ENCODE measurements at places on chromosomes 2 and 18.

DNA sequence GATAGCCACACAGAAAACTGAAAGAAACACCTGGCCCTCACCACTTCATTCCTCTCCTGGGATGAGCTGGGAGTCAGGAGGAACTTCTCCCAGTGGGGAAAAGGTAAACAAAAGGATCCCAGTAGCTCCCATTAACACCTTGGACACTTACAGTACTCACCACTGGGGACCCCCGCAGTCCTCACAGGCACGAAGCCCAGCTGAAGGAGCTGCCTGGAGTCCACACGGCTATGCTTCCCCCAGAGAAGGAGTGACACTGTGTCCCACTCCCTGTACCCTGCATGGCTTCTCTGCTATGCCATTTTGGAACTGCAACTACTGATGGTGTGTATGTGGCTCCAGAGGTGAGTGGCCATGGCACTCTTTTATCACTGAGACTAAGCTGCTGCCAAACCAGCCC, 1565.1 kb downstream of the LRP1B start:
- no peak for DNase-seq

GRCh38 chr2:149320362-149320761, 10.0 kb upstream of the LYPD6 start:
- no peak for DNase-seq

DNA sequence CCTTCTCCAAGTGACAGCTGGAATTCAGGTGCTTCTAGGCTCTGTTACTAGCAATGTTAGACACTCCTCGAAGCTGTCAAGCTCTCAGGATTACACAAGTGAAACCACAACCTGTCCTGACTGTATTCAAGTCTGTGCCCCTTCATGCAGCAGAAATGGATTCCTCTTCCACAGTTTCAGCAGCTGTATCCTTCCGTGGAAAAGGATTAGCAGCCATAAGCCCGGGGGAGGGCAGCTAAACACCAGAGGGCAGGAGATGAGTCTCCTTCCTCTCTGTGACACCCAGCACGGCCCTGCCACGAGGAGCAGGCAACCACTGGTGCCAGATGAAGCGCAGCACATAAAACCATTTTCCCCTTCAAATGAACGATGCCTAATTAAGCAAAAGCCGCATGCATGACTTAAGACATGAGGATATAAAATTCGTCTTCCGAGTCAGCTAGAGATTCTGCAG, 1.2 kb downstream of the ST3GAL5 start:
- DNase-seq, result peak; percentile 80

DNA sequence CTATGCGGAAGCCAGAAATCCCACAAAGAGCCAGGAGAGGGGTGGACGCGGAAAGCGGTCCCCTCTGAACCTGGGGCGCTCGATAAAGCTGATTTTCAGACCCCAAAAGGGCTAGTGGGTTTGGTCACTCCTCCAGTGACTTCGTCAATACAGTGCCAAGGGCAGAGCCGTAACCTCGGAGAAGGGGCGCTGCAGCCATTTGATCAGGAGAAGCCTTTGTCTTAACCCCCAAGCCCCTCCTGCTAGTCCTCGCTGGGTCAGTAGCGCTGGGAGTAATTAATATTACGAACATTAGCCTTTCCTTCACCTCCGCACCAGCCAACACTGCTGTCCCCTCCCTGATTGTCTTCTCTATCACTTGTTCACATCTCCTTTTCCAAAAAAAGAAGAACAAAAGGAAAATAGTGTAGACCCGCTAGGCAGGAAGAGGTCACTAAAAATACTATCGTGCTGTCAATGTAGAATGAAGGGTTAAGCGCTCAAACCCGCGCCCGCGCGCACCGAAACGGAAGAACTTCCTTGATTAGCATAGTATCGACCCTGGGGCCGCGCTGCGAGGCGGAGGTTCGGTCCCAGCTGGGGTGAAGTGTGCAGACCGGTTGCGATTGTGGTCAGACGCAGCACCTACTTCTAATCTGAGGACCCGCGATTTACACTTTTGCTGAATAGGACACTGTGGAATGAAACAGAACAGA, 63.2 kb upstream of the MAPRE2 start:
- DNase-seq, result peak; percentile 35

- DNase-seq, result no peak
Observed at GRCh38 chr2:157076526-157077161, 180.9 kb upstream of the GALNT5 start.

DNA sequence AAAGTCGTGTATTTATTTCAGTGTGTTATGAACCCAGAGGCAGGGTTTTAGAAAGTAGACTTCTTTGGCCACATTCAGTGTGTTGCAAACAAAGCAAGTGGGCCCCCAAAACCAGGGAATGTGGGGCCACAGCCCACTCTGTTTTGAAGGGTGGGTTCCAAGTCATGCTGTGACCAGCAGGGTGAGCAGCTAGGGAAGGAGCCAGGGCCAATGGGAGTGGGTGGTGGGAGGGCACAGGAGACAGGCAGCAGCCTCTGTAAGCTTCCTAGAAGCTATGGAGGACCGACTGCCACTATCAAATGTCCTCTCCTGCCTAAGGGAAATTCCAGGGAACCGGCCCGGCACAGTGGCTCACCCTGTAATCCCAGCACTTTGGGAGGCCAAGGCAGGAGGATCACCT, 50.4 kb upstream of the LYPD1 start:
- no peak for DNase-seq

GRCh38 chr2:23053601-23054000, 331.4 kb upstream of the KLHL29 start:
- DNase-seq, result no peak

DNA sequence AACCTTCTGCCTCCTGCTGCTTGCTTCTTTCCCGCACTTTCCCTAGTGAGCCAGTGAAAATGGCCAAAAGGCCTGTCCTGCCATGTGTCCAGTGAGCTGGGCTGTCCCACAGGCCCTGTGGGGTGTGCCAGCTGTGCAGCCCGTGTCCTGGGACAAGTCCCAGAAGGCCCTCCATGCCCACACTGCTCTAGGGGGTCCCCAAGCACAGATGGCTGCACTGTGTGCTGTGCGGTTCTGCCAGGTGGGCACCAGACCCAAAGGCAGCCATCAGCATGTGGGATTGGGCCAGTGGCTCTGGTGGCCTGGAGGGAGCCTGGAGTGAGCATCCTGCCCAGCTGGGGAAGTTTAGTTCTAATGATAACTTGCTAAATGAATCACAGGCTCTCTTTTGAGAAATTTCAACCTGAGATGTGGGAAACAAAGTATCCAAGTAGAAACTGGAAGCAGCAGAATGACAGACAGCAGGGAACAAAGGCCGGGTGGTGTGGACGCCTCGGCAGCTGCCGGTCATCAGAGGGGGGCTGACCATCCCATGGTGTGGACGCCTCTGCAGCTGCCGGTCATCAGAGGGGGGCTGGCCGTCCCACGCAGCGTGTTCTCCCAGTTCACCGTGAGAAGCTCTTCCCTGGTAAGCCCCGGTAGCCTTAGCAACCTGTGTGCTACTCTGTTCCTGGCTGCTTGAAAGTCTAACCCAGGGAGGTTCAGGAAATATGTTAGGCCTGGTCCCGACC, 9.9 kb upstream of the CNDP2 start:
- DNase-seq, result no peak

- DNase-seq, result peak; percentile 73
Observed at GRCh38 chr2:229370509-229370908, 99.4 kb upstream of the PID1 start.

DNA sequence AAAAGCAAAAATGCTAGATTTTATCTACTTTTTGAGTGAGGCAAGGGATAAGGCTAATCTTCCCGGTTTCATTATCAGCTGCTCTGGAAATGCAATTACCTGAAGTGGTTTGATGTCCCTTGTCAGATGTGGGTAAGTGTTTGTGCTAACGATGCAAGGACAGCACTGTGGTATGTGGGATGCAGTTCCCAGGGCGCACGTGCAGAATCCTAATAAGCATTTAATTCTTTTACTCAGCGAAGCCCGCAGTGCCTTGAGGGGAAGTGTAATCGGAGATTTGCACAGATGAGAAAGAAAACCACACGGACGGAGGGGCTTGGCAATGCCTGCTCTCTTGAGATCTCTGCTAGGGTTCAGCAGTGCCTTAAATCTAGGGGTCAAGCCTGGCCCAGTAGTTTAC, 108.5 kb upstream of the LYPD6 start:
- DNase-seq, result no peak

- DNase-seq, result no peak
Observed at GRCh38 chr2:45329045-45329677, 281.9 kb downstream of the SRBD1 start.

DNA sequence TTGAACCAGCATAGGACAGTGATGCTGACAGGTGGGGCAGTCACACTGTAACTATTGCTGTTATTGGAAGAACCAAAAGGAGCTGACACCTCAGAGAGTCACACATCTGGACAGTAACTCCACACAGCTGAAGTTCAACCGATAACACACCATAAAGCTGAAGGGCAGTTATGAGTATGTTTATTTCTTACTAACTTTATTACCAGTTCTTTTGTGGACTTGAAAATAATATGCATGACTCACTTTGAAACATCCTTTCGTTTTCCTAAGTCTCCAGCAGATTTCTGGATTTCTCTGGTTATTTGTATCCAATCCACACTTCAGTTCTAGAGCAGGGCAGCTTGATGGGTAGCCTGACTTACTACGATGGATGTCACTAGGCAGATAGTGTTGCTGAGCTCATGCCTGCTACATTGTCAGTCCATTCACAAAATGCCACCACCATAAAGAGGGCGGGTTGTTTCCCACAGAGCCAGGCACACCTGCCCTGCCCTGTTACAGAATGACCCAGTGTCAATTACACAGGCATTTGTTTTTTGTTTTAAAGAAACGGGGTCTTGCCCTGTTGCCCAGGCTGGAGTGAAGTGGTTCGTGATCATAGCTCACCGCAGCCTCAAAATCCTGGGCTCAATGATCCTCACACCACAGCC, 8.4 kb upstream of the AGBL5 start:
- no peak for DNase-seq

DNA sequence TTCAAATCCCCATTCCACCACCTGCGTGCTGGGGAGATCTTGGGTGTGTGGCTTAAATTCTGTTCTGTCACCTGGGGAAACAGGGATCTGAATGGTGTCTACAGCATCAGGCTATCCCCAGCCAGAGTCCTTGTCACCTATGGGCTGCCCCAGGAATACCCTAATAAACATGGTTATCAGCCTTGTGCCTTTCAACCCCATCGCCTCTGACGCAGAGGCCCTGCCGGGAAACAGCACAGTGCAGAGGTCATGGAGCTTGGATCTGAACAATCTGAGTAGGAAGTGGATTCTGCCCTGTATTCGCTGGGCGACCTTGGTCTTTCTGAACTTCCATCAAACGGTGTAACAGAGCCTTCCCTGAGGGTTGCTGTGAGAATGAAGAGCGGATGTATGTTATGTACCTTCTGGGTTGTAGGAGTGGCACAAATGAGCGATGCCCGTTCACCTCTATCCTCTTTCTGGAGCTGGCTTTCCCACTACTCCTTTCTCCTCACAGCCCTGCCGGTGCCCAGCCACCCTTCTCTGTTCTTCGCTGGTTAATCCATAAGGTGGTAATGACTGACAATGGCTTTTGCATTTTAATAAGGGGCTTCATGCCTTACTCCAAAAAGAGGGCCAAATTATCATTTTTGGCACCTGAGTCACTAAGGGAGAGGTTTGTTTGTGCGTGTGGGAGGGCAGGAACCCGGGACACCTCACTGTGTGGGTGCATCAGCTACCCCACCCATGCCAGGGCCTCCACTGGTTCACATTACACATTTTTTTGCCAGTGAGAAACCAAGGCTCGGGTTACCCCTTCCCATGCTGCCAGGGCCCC, 256.5 kb downstream of the MYCN start:
- no peak for DNase-seq

DNA sequence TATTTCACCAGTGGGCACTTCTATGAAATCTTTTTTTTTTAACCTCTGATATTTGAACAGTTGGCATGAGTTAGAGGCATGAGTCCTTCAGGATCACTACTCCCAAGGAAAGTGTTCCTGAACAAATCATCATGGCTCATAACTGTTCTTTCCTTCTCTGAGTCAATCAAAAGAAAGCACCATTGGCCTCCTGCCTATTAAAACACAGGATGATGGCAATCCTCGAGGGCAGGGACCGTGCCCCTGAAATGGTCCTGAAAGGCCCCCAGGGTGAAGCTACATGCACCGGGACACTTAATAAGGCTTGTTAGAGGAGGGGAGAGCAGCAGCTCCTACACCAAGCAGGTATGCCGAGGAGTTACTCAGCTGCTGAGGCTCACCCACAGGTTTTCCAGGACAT, 43.5 kb downstream of the SLC14A2 start:
- no peak for DNase-seq

DNA sequence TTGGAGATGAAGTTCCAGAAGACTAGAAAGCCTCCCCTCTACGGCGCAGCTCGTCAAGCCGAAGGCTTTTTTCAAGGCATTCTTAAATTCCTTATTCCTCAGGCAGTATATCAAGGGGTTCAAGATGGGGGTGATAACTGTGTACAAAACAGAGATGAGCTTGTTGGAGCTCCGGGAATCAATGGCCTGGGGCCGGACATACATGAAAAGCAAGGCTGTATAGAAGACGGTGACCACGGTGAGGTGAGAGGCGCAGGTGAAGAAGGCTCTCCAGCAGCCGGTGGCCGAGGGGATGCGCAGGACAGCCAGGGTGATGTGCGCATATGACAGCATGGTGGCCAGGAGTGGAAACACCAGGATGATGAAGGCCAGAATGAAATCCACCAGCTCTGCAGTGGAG, 8.2 kb downstream of the OR6B3 start:
- DNase-seq, result no peak

GRCh38 chr2:73503992-73504570, 118.4 kb downstream of the ALMS1 start:
- DNase-seq, result no peak

GRCh38 chr2:28702878-28703277, 48.8 kb upstream of the PPP1CB start:
- no peak for DNase-seq

- DNase-seq, result no peak
Observed at GRCh38 chr2:118151831-118152230, 63.6 kb downstream of the INSIG2 start.

GRCh38 chr2:222296311-222296741, 2.5 kb downstream of the PAX3 start:
- DNase-seq, result no peak

DNA sequence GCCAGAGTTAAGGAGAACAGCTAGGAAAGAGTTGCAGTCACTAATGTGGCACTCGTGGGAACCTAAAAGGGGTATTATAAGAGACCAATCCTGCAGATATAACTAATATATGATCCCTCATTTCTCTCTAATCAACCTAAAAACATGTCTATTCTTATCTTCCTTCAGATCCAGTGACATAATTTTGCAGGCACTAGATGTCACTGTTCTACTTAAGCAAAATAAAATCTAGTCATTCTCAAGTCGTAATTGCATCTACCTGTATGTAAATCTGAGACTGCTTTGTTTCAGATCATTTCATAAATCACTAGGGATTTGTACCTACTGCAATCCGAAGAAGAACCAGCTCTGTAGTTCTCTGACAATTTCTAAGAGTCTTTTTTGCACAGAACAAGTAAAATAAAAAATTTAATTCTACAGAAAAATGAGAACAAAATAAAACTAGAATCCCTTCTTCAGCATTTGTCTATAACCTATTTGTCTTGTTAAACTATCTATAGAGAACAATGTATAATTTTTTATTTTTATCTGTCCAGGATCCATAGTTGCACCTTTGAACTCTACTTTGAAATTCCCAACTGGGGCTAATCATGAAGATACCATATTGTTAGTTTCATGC, 56.5 kb upstream of the ERBB4 start:
- no peak for DNase-seq

- no peak for DNase-seq
Observed at GRCh38 chr2:193693758-193694157, 1499.0 kb upstream of the TMEFF2 start.

- DNase-seq, result peak; percentile 19
Observed at GRCh38 chr18:74775239-74775638, 177.6 kb downstream of the ZNF407 start.

- no peak for DNase-seq
Observed at GRCh38 chr2:88261725-88262124, 91.6 kb downstream of the THNSL2 start.
